ENCODE measurements at places on chromosomes 11 and 22.

DNA sequence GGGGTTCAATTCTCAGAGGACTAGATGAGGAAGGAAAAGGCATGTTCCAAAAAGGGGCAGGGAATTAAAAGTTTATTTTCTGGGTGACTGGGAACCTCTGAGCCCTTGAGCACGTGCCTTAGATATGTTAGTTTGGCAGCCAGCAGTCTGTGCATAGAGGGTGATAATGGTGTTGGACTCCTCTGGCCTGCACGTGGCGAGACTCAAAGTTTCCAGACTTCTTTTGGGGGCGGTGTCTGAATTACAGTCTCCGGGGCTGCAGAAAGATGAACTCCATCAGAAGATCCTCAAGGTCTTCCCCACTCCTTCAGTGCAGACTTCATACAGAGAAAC is 861 bp upstream of the ZNRF3 start:
- no peak for DNase-seq

DNA sequence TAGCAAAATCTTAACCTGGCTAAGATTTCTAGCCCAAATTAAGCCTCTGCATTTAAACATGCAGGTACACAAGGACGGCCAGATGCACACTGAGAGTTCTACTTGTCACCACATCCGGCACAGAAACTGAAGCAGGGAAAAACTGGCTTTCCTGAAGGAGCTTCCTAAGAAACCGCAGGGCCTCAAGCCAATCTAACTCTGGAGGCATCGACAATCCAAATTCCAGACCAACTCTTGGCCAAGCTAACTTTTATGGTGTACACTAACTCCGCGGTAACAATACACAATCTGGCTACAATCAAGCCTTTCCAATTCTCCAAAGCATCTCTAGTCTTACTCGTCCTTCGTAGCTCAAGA is 1.2 kb downstream of the MSANTD2 start:
- no peak for DNase-seq

GRCh38 chr22:42365111-42365865 is 66.9 kb downstream of the NFAM1 start:
- no peak for DNase-seq

- no peak for DNase-seq
These were observed at the start of gene ARHGAP42 for GRCh38 chr11:100687054-100687629. Gene ARHGAP42, plus strand, starts transcription at chr11:100687288. Its CDS starts 391 bp downstream, at chr11:100687679.

DNA sequence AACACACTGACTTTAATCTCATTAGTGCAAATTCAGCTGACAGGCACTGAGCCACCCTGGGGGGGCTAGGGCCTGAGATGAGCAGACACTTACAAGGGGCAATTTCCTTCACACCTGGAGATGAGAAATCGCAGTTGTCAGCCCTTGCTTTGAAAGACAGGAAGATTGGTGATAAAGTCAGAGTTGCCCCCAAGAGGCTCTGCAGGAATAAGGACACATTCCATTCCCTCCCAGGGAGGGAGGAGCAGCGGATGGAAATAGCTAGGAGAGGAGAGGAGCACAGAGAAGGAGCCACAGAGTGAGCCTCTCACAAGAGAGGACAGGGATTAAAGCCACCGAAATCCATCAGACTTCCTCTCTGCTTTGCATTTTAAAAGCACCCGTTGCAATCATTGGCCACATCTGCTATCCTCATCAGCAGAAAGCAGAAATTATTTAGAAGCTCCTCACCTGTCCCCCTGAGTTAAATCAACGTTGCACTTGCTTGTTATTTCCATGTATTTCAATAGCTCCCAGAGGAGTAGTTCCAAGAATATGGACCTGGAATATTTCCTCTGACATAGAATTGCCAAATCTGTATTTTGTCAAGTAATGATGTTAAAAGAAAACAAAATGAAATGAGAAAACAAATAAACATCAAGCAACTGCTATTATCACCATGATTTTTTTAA is 213.7 kb downstream of the BARX2 start:
- DNase-seq = no peak

DNA sequence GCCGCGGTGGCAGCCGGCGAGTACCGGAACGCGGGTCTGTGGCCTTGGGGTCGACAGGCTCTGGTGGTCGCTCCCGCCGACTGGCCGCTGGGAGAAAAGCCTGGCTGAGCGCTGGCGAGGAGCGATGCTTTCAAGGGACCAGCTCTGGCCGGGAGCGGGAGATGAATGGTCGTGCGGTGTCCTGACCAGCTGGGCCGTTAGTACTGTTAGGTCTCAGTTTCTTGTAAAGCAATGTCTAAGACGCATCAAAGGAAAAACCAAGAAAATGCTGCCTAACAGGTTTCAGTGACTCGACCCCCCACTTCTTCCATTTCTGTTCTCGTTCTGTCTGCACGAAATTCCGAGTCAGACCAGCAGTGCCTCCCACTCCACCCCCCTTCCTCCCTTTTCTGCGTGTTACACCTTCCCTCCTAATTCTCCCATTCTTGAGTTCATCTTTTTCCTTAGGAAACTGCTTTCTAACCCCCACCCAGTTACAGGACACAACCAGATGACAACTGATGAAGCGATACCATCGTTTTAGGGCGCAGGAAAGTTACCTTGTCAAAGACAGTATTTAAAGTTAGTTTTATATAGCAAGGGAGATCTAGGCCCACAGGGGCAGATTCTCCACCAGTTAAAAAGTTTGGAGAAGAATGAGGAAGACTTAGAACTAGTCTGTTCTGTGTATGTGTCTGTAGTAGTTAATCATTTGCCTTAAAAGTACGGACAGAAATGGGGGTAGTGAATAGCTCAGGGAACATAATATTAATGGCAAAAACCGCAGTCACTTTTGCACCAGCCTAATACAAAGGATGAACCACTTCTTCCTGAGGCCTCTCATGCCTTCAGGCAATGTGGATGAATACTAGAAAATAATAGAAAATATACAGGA is 1.0 kb downstream of the CUL5 start:
- no peak for DNase-seq

DNA sequence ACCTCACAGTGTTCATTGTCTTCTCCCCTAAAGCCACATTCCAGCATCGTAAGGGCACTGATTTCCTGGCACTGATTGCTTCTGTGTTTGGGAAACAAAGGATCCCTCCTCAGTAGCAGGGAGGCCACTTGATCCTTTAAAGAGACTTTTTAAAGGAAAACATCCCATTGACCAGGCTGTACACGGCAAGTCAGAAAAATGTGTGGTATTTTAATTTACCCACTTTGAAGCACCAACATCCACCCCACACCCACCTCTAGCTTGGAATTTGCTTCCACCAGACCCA is 364.9 kb downstream of the SHANK2 start:
- DNase-seq = no peak

Measured in BJ (cell line).